ENCODE measurements at places on chromosomes 5 and 9. TPM values are rescaled to one million over a fixed set of nuclear protein-coding genes. Genes with fewer than 3 reads are reported as not detected.

Gene SLC36A1
- 3.1 TPM for total RNA-seq

Gene PITX1
- total RNA-seq = not detected

Gene SLC25A48
- not detected for total RNA-seq

Gene NR4A3
- total RNA-seq = 6.2 TPM

Gene PRSS3
- not detected for total RNA-seq

Gene MYO10
- 5.0 TPM for total RNA-seq

Gene LEAP2
- 1.9 TPM for total RNA-seq

Gene CCDC171
- 1.8 TPM for total RNA-seq

Gene GFI1B
- 0.27 TPM for total RNA-seq

Gene TJP2
- total RNA-seq = 130 TPM

Gene MCIDAS
- not detected for total RNA-seq

Gene POU5F2
- 0.16 TPM for total RNA-seq
